ENCODE measurements at places on chromosomes 6 and 20.

- no peak for DNase-seq
Measured at GRCh38 chr6:56023829-56024228, 148.4 kb upstream of the BMP5 start.

DNA sequence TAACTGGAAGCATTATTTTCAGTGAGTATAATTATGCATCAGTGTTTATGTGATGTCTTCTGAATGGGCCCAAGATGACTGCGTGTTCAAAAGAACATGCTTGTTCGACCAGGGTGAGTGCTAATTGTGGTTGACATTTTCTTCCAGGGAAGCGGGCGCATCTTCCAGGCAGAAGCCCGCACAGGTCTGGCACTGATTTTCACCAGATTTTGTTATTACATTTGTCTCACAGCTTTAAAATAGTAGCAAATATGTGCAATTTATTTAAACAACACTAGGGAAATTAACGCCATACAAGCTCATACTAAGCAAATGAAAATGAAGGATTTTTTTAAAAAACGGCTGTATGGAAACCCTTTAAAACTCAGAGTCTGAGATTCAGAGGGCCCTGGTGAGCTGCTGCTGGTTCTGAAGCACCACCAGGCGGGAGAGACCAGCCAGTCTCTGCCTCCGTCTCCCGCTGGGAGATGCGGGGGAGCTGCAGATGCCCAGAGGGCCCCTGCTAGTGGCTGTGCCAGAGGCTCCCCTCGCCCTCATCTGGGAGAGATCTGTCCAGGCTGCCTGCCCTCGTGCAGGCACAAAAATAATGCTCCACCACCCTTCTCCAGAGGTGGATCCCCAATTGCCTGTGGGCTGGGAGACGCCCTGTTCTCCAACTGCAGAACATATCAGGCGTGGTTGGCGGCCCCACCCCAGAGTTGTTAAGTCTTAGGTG is 297.0 kb downstream of the TAF4 start:
- no peak for DNase-seq

DNA sequence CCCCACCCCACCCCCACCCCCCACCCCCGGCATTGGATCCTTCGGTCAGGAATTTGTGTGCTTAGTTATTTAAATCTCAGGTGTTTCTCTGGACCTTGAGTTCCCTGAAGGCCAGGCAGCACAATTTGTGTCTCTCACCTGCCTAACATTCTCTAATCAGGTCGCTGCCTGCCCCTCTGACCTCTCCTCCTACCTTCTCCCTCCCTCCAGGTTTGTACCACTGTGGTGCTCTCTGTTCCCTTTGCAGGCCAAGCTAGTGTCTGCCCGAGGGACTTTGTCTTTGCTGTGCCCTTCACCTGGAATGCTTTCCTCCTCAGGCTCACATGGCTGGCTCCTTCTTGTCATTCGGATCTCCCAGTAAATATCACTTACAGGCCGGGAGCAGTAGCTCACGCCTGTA is 131.4 kb upstream of the SLC2A12 start:
- no peak for DNase-seq

DNA sequence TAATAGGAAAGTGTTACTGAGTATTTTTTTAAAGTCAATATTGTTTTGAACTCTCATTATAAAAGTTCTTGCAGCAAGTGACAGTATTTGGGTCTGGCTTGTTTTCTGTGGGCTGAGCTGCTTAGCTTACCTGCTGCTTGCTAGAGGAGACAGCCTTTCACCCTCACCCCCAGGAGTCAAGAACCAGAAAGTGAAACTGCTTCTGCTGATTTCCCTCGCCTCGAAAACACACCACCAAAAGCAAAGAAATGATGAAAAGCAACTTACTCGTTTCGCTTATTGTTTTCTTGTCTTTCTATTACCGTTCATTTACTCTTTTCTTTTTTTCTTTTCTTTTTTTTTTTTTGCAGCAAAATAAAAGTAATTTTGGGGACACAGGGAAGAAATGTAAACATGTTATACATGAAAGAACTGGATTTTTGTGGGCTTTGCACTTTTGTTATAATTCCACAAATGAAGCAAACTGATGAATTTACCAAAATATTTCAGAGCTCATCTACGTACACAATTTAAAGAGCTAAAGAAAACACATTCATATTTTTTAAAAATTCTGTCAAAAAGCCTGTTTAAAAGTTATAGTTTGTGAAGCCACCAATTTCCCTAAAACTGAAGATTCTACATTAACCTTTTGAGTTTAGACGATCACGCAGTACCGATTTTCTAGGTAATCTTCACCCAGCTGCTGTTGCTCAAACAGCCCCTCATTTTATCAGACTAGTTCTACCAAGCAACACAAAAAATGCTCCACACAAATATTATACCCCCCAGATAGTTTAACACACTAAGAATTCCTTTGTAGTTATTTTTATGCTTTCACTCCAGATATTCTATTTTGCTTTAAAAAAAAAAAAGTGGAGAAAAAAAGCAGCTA is 1.7 kb downstream of the SCML4 start:
- no peak for DNase-seq

GRCh38 chr6:15948930-15949900 is 179.7 kb upstream of the MYLIP start:
- DNase-seq: no peak

GRCh38 chr6:130843575-130844320 is 16.5 kb downstream of the SMLR1 start:
- DNase-seq: peak; percentile 44

- DNase-seq: no peak
Measured at GRCh38 chr6:136510782-136511181, 39.4 kb downstream of the MAP7 start.

DNA sequence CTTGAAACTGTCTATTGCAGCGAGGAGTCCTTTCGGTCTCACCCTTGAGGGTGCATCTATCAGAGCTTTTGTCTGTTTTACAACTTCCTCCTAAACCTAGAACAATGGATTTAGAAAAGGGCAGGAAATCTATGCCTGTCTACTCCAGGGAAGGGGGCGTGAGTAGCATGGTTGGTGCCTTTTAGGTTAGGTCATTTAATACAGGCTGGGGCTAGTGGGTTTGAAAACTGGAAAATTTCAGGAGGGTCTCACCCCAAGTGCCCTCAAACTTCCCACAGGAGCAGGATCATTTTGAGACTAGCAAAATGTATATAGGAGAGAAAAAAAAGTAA is 33.5 kb upstream of the BMP6 start:
- DNase-seq: no peak

GRCh38 chr6:19731282-19731681 is 105.9 kb upstream of the ID4 start:
- peak; percentile 94 for DNase-seq

DNA sequence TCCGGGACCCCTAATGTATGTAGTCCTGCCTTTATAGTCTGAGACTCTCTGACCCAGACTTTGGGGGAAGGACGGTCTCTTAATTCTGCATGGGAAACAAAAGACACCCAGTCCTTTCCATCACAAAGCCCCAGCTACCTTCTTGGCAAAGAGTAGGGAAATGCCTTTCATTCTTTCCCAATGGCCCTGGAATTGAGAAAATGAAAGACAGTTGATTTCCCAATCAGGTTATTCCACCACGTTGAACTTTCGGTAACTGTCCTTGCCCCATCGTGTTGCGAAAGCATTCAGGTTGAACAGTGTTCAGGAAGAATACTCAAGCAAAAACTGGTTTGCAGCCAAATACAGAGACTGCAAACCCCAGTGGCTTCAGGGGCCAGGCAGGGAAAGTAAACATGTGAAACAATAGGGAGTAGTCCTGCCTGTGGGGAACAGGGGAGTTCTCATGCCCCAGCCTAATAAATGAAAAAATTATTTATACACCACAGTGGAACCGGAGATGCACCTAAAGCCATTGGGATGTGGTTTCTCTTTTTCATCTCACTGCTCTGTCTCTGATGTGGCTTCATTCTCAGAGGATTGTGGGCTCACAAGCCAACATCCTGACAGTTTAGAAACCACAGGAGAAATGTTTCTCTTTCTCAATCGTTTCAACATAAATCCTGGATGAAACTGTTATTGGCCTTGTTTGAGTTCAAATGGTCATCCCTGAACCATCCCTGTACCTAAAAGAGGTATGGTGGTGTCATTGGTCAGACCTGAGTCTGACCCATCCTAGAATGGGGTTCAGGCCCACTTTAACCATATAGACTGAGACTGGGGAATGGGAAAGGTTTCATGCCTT is 44.2 kb upstream of the SLC9A8 start:
- DNase-seq: peak; percentile 97

DNA sequence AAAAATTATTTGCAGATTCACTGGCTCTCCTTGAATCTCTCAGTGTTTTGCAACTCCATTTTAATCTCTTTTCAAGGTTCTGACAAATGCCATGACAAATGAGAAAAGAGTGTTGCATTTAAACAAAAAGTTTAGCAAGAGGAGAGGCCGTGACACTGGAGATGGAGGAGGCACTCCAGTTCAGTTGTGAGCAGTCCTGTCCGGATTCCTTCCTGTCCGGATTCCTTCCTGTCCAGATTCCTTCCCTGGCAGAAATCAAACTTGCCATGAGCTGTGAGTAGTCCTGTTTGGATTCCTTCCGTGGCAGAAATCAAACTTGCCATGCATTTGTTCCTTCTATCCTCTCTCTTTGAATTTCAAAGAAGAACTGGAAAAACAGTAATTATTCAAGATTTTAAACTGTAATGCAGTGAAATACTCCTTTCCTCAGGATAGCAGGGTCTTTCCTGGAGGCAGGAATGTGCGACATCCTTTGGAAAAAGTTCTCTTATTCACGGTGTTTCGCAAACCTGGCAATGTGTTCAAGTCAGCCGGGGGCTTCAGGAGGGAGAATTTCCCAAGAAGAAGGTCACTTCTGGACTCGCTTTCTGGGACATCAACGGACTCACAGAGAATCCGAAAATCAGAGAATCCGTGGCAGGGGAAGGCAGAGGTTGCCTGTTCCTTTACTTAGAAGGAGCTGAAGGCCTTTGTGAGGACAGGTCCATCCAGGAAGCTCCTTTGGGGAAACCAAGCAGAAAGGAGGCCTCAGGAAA is 48.7 kb upstream of the DACT2 start:
- DNase-seq: peak; percentile 56

DNA sequence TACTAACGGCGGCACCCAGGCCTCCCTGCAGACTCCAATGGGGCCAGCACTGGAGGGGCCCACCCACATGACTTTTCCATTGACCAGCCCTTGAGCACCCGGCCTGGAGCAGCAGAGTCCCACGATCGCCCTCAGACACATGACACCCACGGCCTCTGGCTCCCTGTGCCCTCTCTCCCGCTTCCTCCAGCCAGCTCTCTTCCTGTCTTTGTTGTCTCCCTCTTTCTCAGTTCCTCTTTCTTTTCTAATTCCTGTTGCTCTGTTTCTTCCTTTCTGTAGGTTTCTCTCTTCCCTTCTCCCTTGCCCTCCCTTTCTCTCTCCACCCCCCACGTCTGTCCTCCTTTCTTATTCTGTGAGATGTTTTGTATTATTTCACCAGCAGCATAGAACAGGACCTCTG is 26.1 kb upstream of the FANCE start:
- DNase-seq: no peak

GRCh38 chr20:22866812-22867341 is 168.2 kb upstream of the SSTR4 start:
- DNase-seq: no peak

GRCh38 chr6:68634726-68635411 is at the start of gene ADGRB3:
TSS of gene ADGRB3 (plus strand) at chr6:68635282. CDS start at chr6:68638676, 3,394 bp downstream.
- DNase-seq: peak; percentile 39

DNA sequence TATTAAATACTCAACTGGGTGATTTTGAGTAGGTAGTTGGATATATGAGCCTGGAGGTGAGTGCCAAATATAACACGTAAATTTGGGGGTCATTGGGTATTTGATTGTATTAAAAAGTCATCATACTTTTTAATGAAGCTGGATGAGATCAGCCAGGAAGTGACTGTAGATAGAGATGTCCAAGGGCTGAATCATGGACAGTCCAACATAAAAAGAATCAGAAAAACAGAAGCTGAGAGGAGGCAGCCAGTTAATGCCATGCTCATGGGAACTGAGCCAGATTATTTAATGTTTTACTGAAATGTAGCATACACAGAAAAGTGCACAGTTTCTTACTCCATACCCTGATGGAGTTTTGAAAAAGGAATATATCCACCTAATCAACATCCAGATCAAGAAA is 435.5 kb upstream of the PLCB4 start:
- DNase-seq: peak; percentile 23

DNA sequence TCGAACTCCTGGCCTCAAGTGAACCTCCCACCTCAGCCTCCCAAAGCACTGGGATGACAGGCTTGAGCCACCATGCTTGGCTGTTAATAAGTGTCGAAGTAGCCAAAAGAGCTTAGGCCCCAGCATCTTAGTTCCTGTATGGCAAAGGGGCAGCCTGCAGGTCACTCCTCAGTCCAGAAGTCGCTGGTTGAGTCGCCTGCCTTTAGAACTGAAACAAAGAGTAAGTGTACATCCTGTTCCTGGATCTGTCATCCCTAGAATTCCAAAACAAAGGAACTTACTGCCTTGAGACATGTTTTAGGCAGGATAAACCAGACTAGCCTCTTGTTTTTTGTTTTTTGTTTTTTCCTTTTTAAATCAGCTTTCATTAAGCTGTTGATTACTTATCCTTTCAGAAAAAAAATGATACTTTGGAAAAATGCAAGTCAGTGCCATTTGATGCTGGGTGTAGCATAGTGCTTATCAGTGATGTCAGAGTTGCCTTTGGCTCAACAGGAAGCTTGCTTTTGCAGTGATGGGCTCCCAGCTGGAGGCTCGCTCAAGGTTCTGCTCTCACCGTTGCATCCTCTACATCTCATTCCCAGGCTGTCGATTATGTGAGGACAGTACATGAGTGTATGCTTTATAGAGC is 9.0 kb downstream of the ACTR5 start:
- no peak for DNase-seq

GRCh38 chr20:20340443-20340842 is 27.5 kb upstream of the INSM1 start:
- DNase-seq: no peak

GRCh38 chr6:15515226-15515625 is 147.6 kb downstream of the DTNBP1 start:
- DNase-seq: no peak

DNA sequence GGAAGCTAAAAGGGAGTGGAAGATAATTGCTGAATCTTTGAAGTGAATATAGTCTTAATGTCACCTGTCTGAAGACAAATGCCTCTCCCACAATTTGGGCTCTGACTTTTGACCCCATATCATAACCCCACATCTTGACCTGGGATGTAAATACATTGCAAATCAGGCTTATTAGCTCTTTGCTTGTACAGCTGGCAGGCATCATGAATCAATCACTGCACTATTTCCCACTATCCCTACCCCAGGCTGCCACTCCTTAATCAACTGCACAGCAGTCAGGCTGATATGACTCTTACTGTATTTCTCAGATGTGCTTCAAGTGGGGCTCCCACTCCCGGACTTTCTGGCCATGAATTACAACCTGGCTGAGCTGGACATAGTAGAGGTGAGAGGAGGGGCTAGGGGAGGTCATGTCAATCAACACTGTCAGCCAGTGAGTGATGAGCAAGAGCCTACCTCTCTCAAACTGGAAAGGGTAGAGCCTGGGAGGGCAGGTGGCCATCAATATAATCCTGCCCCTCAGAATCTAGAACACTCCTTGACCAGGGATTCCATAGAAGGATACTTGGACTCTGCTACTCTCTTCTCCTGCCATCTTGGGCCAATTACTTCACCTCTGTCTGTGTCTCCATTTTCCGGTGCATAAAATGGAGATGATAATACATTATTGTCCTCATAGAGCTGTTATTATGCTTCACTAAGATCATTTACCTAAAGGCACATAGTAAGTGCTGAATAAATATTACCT is 10.5 kb upstream of the BPIFB3 start:
- no peak for DNase-seq

- no peak for DNase-seq
Measured at GRCh38 chr20:53221731-53222130, 249.6 kb downstream of the TSHZ2 start.

Measured in AG10803 (cell line).